ENCODE measurements at places on chromosomes 3 and 15. TPM values are rescaled to one million over a fixed set of nuclear protein-coding genes. Genes with fewer than 3 reads are reported as not detected.
A peak's percentile ranks its signal among the peaks of the same experiment; 100 is the strongest.

DNA sequence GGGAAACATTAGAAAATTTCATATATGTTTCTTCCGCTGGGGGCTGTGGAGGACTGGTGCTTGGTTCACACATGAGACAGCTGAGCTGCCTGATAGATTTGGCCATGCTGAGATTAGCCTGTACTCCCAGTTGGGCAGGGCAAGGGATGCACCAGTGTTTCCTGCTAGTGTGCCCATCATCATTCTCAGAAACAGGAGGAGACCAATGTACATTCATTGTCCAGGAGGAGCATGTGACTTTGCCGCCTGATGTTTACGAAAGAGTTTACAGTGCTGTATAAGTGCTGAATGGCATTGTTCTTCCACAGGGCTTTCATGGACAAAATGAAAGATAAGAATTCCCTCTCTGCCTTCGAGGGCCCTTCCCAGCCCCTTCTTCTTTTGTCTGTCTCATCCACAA is 311.1 kb upstream of the THBS1 start:
- no peaks in the 10 kb centered on the region for H3K36me3 ChIP-seq
- no peaks in the 10 kb centered on the region for H3K4me1 ChIP-seq
- H3K27me3 ChIP-seq = no peaks in the 10 kb centered on the region
- no peak overlapping the region for H3K4me3 ChIP-seq
- DNase-seq = no peak

Gene EPHB1
- total RNA-seq = 0.49 TPM

GRCh38 chr15:39948817-39949216 is 14.9 kb downstream of the EIF2AK4 start:
- H3K36me3 ChIP-seq = peaks cover 14% of the 10 kb centered on the region
- no peaks in the 10 kb centered on the region for H3K27me3 ChIP-seq
- no peak overlapping the region for H3K4me3 ChIP-seq

DNA sequence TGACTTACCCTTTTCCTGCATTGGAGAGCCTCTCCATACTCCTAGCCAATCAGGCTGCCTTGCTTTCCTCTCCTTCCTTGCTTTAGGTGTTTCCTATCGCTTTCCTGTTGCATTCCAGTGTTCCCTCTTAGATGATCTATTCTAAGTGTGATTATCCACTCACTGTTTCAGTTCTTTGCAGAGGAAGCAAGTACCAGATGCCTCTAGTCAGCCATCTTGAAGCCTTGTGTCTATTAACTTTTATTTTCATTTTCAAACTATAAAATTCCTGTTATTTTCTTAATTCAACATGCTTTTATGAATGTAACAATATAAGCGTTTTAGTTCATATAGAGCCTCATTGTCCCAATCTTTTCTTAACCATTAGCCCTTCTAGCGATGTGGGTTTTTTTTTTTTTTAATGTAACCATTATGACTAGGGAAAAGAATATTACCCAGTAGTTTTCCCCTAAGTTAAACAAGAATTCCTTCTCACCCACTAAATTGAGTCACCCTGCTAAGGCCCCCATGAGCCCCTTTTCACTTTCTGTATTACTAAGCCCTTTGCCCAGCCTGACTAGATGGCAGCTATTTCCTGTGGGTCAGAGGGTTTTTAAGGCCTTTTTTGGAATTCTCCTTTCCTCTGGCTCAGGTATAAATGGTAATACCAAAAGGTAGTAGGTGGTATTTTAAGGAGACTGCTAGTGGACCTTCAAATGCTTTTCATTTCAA is 229.4 kb upstream of the CTNNB1 start:
- H3K36me3 ChIP-seq = no peaks in the 10 kb centered on the region
- peaks cover 5% of the 10 kb centered on the region for H3K4me1 ChIP-seq
- no peak overlapping the region for H3K4me3 ChIP-seq
- peaks cover 16% of the 10 kb centered on the region for H3K27me3 ChIP-seq
- no peak overlapping the region for H3K27ac ChIP-seq

DNA sequence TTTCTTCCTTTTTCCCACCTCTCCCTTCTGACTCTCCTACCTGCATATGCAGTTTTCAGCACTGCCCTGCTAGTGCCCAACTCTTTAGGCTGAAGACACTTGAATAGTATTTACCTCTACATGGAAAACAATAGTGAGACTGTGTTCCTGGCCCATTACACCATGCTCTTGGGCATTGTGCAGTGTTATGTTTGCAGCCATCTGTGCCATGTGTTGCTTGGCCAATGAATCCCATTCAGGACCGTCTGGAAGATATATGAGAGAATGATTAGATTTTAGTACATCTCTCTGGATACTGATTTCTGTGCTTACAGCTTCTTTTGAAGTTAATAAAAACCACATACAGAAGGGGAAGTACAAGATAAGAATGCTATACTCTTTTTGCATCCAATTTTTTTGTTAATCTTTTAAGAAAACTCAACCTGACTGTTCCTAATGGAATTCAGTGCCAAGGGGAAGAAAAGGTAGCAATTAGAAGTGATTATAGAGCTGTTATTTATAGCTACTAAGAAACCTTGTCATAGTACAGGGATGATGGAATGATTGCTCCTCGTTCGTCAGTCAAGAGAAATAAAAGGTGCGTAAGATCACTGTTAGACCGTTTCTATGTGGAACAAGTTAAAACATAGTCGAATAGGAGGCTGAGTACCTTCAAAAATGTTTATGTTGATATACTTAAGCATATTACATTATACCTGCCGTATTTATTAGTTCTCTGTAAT is 58.9 kb downstream of the TMEM41A start:
- DNase-seq = no peak
- H3K4me1 ChIP-seq = no peaks in the 10 kb centered on the region
- no peak overlapping the region for H3K27ac ChIP-seq
- no peaks in the 10 kb centered on the region for H3K36me3 ChIP-seq

- DNase-seq = no peak
- H3K4me3 ChIP-seq = no peak overlapping the region
- no peaks in the 10 kb centered on the region for H3K4me1 ChIP-seq
Measured at GRCh38 chr3:52783211-52783555, 5.8 kb downstream of the ITIH1 start.

Gene CDHR4
- total RNA-seq = not detected

Gene C3orf85
- not detected for total RNA-seq

- no peaks in the 10 kb centered on the region for H3K4me1 ChIP-seq
- H3K27ac ChIP-seq = no peak overlapping the region
- DNase-seq = no peak
- no peak overlapping the region for H3K4me3 ChIP-seq
Measured at GRCh38 chr3:139893267-139893962, 41.6 kb upstream of the CLSTN2 start.

DNA sequence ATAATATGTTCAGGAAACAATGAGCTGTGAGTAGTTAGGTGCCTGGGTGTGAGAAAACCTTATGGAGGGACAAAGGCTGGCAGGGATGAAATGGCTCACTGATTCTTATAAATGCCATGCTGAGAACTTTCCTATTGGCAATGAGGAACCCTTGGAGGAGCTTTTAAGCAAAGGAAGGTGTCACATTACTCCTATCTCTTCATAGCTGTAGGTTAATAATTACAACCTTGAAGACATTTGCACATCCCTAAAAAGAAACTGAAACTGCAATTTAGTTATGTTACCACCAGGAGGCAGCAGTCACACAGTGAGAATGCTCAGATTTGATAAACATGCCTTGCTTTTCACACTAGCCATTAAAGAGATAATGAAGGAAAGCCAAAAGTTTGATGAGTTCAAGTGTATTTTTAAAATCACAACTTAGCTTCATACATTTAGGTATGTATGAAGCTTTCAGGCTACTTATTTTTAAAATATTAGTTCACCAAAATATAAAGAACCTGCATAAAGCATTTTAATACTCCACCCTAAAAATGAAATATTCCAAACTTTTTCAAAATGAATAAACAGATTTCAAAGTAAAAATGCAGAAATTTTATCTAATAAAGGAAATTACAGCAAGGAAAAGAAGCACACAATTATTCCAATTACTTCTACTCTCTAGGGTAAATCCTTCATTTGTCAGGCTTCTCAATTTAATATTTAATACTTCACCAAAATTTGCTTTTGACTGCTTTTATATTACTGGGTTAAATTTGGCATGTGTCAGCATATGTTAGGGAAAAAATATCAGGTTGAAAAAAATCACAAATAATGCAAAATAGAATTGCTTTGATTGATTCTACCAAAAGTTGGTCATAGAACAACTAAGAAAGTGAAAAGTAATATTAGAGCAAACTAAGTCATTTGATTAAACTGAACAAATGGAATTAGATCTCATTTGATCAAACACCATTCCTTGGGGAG is 136.9 kb upstream of the SLC2A2 start:
- H3K27me3 ChIP-seq = no peaks in the 10 kb centered on the region
- no peak overlapping the region for H3K27ac ChIP-seq

- no peak overlapping the region for H3K4me3 ChIP-seq
- no peaks in the 10 kb centered on the region for H3K27me3 ChIP-seq
- H3K36me3 ChIP-seq = peaks cover 29% of the 10 kb centered on the region
Measured at GRCh38 chr3:124748560-124749198, 18.4 kb downstream of the UMPS start.

DNA sequence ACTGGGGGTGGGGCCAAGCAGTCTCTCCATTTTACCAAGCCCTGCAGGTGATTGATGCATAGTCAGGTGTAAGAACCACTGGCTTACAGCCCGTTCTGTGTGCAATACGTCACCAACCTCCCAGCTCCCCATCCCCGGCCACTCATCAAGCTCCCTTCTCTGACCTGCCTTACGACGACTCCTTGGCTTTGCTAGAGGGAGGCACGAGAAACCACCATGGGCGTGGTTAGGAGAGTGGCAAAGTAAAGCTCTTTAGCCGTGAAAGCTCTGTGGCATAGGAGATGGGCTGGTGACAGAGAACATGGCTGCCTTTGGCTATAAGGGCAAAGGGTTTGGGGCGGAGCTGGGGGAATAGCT is 109.1 kb downstream of the BDH1 start:
- H3K36me3 ChIP-seq = no peaks in the 10 kb centered on the region
- peaks cover 7% of the 10 kb centered on the region for H3K4me1 ChIP-seq
- no peak for DNase-seq

- no peak for DNase-seq
- H3K27ac ChIP-seq = no peak overlapping the region
- H3K36me3 ChIP-seq = no peaks in the 10 kb centered on the region
- no peak overlapping the region for H3K4me3 ChIP-seq
- H3K4me1 ChIP-seq = no peaks in the 10 kb centered on the region
Measured at GRCh38 chr15:72420576-72420975, 22.5 kb downstream of the TMEM202 start.

GRCh38 chr3:188171682-188172467 is 17.9 kb downstream of the LPP start:
- H3K4me3 ChIP-seq = no peak overlapping the region
- no peaks in the 10 kb centered on the region for H3K27me3 ChIP-seq
- peaks cover 23% of the 10 kb centered on the region for H3K4me1 ChIP-seq
- H3K36me3 ChIP-seq = no peaks in the 10 kb centered on the region
- no peak overlapping the region for H3K27ac ChIP-seq

DNA sequence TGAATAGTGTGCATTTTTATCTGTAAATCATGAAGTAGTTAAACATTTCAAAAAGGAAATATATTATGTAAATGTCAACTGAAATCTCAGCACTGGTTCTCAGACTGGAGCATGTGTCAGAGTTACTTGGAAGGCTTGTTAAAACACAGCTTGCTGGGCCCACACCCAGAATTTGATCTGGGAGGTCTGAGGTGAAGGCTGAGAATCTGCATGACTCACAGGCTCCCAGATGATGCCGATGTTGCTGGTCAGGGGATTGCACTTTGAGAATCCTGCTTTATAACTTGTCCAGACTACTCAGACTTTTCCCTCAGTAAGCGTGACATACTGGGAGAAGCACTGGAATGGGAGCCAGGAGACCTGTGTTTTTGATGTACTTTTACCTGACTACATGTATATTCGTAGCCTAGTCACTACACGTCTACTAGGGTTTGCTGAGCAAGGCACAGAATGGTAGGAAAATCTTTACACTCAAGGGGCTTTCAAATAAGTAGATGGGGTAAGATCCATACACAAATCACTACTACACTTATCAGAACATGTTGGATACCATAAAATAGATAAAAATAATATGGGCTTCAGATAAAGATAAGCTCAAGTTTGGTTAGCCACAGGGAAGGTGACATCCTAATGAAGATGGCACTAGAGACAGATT is 77.1 kb upstream of the MEX3B start:
- no peaks in the 10 kb centered on the region for H3K27me3 ChIP-seq
- H3K27ac ChIP-seq = no peak overlapping the region
- no peak for DNase-seq
- H3K4me1 ChIP-seq = no peaks in the 10 kb centered on the region

GRCh38 chr3:131728898-131729642 is 226.3 kb upstream of the MRPL3 start:
- H3K36me3 ChIP-seq = no peaks in the 10 kb centered on the region
- no peak overlapping the region for H3K27ac ChIP-seq
- H3K27me3 ChIP-seq = peaks cover 12% of the 10 kb centered on the region
- H3K4me1 ChIP-seq = no peaks in the 10 kb centered on the region
- no peak for DNase-seq

GRCh38 chr3:119288669-119289403 is 5.3 kb upstream of the ARHGAP31 start:
- H3K27me3 ChIP-seq = no peaks in the 10 kb centered on the region
- no peak for DNase-seq
- H3K36me3 ChIP-seq = no peaks in the 10 kb centered on the region
- H3K4me1 ChIP-seq = peaks cover 31% of the 10 kb centered on the region
- no peak overlapping the region for H3K27ac ChIP-seq
- H3K4me3 ChIP-seq = no peak overlapping the region

Gene HCLS1
- 204 TPM for total RNA-seq

GRCh38 chr15:74793135-74794028 is 11.5 kb downstream of the CSK start:
- peak overlapping the region; percentile 58 for H3K27ac ChIP-seq
- H3K4me3 ChIP-seq = peak overlapping the region; percentile 6
- H3K4me1 ChIP-seq = peaks cover 96% of the 10 kb centered on the region

Gene SHQ1
- 13.1 TPM for total RNA-seq

Gene SPINK8
- total RNA-seq = not detected

DNA sequence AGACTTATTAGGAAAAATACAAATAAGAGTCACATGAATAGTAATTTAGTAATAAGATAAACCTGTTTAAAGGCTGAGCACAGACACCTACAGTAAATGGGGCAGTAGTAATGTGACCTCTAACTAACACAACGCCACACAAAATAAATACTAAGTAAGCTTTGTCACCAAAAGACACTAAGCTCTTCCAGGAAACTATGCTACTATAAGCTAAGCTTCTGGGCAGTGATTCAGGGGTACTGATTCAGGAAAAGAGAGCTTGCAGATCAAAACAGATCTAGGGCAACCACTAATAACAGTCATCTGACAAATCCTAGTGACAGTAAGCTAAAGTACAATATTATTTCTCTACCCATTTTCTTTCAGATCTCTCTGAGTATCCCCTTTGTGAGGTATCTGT is 68.8 kb downstream of the PLOD2 start:
- DNase-seq = no peak
- H3K4me1 ChIP-seq = no peaks in the 10 kb centered on the region
- H3K27me3 ChIP-seq = no peaks in the 10 kb centered on the region
- H3K27ac ChIP-seq = no peak overlapping the region

DNA sequence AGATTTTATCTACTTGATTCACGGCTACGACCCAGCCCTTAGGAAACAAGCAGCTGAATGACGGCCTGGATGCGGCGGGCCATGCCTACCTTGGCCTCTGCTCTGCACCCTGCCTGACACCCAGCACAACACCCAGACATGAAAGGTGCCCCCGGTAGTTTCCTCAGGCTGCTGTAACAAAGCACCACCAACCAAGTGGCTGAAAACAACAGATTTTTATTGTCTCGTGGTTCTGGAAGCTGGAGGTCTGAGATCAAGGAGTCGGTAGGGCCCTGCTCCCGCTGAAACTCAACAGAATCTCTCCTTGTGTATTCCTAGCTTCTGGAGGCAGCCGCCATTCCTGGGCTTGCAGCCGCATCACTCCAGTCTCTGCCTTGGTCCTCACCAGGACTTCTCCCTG is 111.7 kb downstream of the ADCY5 start:
- DNase-seq = no peak
- H3K4me3 ChIP-seq = no peak overlapping the region
- H3K27ac ChIP-seq = no peak overlapping the region

Gene ADCY5
- total RNA-seq = not detected
